ENCODE measurements at places on chromosomes 5 and 9.
A peak's percentile ranks its signal among the peaks of the same experiment; 100 is the strongest.

- DNase-seq = no peak
Observed at GRCh38 chr5:135829179-135829578, 5.3 kb upstream of the SLC25A48 start.

DNA sequence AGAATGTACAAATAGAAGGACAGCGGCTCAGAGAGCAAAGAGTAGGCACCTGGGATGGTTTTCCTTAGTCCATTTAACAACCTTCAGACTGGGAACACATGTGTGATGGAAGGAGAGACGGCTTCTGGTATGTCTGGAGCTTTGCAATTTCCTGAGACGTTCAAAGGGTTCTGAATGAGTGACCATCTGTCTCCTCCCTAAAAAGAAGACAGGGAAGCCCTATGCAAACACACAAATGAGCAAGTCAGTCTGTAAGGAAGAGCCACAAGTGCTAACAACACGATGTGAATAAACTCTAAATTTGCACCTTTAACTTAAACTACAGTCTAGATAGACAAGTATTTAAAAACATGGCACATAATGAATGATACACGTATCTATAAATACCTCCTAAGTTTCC, 391.0 kb downstream of the ICE1 start:
- DNase-seq = no peak

DNA sequence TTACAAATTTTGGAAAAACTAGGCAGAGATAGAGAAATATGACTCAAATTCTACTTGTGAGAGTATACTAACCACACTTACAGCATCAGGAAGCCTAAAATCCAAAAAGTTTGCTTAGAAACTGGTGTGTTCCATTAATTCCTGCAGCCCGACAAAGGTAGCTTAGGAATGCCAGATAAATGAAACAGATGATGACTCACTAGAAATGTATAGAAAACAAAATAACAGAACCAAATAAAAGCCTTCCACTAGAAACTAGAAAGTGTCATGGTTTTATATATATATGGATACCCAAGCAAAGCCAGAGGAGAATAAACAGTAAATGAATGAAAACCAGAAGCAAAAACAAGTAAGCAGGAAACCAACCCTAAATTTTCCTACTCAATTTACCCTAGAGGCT, 272.2 kb upstream of the PRDM9 start:
- no peak for DNase-seq

- no peak for DNase-seq
Observed at GRCh38 chr5:67308988-67309688, 112.5 kb upstream of the CD180 start.

DNA sequence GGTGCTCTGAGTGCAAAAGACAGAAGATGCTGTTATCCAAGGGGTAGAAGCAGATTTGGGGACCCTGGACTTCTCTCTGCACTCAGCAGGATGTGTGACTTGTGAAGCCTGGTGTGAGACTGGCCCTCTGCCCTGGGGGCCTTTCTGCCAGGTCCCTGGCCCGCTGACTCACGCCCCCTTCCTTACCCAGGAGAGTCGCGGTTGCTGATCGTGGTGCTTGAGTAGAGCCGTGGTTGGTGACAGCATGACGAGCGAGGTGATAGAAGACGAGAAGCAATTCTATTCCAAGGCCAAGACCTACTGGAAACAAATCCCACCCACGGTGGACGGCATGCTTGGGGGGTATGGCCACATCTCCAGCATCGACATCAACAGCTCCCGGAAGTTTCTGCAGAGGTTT, 6.5 kb downstream of the NTMT1 start:
- DNase-seq = no peak

DNA sequence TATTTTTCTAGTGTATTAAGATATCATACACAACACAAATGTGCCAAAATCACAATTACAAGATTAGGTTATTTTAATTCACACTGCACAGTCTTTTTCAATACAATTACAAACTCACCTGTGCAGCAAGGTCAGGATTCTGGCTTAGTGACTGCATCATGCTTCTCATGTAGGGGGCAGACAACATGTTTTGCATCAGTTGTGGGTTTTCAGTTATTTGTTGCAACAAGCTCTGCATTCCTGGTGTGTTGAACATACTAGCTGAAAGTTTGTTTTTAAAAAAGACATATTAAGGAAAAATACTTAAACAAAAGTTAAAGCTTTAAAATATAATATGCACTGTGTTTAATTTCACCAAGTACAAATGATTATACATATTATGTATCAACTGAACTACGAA, 38.7 kb downstream of the UBQLN1 start:
- DNase-seq = no peak

DNA sequence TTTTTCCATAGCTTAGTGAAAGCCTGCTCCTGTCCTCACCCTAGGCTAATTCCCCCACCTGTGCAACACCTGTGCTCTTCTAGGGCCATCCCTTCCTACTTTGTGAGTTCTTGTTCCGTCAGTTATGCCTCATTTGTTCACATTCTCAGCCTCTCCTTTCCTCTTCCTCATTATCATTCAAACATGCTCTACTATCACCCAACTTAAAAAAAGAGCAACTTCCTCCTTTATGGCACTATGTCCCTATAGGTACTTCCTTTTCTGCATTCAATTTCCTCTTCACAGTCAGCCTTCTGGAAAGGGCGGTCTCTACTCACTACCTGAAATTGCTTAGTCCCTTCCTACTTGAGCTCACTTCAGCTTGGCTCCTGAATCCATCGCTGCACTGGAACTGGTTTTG, 111.8 kb upstream of the LHFPL2 start:
- no peak for DNase-seq

GRCh38 chr5:69364850-69365249, 4.5 kb downstream of the AK6 start:
- DNase-seq = no peak

DNA sequence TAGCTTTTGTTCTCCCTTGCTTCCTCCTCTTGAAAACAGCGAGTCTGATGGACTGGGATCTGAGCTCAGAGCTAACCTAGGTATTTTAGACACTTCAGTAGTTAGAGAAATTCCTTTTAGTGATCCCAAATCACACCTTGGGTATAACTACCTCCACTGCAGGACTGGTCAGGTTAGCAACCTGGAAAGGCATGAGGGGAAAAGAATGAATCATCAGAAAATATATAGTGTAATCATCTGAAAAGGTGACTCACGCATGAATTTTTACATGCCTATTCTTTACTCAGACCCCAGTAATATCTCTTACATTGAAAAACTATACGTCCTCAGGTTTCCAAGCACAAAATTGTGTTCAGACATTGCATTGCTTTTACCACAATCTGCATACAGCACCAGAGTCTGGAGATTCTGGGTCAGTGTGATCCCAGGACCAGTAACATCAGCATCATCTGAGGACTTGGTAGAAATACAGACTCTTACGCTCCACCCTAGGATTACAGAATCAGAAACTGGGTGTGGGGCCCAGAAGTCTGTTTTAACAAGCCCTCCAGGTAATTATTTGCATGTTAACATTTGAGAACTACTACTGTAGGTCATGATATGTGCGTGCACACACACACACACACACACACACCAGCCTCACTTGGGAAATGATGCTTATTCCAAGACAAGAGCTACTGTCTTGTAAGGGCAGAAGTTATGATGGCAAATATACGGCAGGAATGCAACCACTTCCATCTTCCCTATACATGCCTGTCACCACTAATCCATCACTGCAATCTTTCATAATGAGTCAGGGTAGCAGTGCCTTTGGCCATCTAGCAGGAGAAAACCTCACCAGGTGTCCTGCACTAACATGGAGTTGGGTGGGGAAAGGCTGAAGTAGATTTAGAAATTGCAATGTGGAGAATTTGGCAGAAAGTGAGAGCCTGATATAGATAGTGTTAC, 271.6 kb upstream of the MAP3K1 start:
- DNase-seq = peak; percentile 42

GRCh38 chr9:98203153-98203552, 10.7 kb upstream of the CORO2A start:
- no peak for DNase-seq

DNA sequence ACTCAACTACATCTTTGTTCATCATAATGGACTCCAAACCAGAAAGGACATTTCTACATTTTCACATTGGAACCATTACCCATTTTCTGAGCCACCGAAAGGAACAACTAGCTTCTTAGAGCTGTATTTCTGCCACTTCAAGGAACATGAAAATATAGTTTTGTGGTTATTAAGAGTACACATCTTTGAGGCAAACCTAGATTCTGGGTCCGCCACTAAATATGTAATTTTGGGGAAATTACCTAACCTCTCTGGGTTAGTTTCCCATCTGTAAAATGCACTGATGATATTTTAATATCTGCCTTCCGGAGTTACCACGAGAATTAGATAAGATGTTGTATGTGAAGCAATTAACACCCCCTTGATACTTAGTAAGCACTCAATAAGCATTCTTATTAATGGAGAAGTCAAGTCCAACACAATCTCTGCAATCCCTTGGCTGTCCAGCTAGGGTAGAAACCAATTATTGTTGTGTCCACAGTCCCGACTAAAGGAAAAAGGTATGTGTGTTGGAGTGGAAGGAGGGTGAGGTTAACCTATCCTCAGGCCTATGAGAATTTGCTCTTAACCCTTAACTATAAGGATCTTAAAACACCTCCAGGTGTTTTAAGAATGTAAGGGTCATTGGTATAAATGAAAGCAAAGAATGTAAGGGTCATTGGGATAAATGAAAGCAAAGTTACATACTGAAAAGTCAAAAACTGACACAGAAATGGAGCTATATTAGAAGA, 94.0 kb upstream of the PTGER4 start:
- DNase-seq = no peak

- no peak for DNase-seq
Observed at GRCh38 chr5:82628364-82628910, 350.3 kb upstream of the RPS23 start.

- DNase-seq = no peak
Observed at GRCh38 chr9:68896486-68896885, 117.4 kb downstream of the PRKACG start.

DNA sequence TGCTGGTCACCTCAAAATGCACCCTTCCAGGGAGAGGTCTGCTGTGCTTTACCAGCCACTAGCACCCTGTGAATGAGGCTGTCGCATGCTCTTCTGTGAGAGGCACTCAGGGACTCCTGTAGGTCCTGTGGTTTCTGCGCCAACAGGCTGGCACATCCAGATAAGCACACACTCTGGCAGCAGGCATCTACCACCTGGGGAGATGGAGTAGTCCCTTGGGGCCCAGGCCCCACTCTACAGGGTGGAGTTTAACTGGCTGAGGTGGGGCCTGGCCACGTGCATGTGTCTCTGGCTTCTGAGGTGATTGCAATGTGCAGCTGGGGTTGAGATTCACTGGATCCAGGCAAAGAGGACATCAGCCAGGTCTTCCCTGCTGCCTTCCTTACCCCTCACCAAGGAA, 32.3 kb downstream of the TMEM174 start:
- DNase-seq = no peak

DNA sequence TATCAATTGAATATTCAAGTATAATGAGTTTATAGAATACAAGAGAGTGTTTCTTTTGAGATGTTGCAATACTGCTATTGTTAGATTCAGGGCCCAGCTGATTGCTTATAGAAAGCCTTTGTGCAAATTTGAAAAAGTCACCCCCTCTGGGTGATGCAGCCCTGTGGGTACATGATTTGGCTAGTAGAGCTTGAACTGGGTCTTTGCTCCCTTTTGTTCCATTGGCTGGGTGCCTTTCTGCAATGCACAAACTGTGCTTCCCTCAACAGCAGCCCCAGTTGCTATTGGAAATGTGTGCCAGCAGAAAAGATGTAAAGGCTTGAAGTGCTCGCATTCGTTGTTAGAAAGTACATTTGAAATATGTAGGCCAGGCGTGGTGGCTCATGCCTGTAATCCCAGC, 61.8 kb upstream of the CEMIP2 start:
- DNase-seq = no peak

DNA sequence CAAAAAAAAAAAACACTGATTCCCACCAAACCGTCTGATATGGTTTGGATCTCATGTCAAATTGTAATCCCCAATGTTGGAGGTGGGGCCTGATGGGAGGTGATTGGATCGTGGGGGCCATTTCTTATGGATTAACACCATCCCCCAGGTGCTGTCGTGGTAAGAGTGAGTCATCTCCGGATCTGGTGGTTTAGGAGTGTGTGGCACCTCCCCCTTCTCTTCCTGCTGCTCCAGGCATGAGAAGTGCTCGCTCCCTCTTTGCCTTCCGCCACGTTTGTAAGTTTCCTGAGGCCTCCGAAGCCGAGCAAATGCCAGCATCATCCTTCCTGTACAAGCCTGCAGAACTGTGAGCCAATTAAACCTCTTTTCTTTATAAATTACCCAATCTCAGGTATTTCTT, 45.2 kb downstream of the HSD17B3 start:
- no peak for DNase-seq

- DNase-seq = no peak
Observed at GRCh38 chr9:117535434-117535833, 120.6 kb upstream of the ASTN2 start.

- no peak for DNase-seq
Observed at GRCh38 chr9:26650325-26650724, 242.3 kb downstream of the CAAP1 start.

DNA sequence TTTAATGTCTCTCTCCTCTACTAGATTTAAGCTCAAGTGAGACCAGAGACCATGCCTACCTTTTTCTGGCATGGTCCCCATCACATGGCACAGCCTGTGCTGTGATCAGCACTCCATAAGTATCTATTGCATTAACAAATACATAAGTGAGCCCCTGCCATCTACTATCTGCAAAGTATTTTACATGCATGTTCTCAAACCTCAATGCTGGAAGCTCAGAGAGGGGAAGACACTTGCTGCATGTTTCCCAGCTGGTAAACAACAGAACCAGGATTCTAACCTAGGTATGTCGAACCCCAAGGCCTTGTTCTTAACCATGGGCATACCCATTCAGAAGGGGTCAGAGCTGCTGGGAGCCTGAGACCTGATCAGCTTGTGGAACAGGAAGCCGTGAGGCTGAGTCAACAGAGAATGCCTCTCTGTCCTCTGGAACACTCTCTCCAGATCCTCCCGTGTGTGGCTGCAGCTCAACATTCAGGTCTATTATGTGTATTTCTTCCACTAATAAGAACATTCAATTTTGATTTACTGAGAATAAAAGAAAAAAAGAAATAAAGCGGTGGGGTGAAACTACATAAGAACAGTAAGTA, 232.5 kb upstream of the MSX2 start:
- DNase-seq = no peak

- no peak for DNase-seq
Observed at GRCh38 chr5:40521925-40522324, 157.8 kb upstream of the PTGER4 start.

DNA sequence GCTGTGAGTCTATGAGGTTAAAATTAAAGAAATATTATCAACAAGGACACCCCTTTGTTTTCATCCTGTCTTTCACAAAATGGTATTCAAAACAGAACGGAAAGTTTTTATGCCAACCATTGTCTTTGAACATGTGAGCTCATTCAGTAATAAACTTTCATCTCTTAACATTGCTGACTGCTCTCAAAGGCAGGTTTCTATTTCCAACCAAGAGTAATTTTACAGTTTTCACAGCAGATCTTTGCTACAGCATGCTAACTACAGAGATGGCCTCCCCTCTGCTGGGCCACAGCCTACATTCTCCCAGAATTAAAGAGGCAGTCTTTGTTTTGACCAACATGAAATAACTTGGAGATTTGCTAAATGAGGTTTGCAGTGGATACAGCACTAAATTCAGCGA, 101.5 kb downstream of the DMRT2 start:
- DNase-seq = no peak
